ENCODE measurements at places on chromosomes 3 and 15.

GRCh38 chr15:91790836-91791235 lies 62.7 kb upstream of the SLCO3A1 start:
- DNase-seq: no peak

- no peak for DNase-seq
Observed at GRCh38 chr15:98063315-98063714, 102.8 kb downstream of the ARRDC4 start.

DNA sequence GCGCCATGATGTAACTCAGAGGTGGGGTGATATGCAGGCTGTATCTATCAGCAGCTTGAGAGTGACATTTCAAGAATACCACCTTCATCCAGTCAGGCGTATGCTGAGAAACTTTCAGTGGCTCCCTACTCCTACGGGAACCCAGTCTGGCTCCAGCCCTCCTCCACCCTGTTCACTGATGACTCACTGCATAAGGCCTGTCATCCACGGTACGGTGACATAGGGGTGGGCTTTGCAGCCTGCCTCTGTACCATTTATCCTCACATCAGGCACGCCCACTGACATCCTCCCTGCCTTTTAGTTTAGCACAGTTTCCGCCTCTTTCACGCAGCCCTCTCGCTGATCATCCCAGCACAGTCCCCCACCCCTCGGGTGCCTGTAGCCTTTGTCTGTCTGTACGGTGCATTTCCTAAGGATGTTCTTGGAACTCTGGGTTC lies 11.7 kb downstream of the PXYLP1 start:
- DNase-seq: no peak

DNA sequence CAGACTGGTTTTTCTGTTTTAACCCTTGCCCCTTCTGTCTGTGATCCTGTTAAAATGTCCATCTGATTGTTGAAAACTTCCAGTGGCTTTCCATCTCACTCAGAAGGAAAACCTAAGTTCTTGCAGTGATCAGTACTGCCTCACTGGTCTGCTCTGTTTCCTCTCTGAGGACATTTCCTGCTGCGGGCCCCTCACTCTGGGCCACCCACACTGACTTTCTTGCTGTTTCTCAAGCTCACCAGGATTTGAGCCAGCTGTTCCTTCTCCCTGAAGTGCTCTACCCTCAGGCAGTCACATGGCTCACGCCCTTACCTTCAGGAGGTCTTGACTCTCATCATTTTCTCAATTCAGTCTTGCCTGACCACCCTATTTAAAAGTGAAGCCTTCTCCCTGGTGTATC lies 1.8 kb downstream of the GRK7 start:
- no peak for DNase-seq

- DNase-seq: peak; percentile 7
Observed at GRCh38 chr3:147297761-147298350, 108.5 kb downstream of the ZIC4 start.

DNA sequence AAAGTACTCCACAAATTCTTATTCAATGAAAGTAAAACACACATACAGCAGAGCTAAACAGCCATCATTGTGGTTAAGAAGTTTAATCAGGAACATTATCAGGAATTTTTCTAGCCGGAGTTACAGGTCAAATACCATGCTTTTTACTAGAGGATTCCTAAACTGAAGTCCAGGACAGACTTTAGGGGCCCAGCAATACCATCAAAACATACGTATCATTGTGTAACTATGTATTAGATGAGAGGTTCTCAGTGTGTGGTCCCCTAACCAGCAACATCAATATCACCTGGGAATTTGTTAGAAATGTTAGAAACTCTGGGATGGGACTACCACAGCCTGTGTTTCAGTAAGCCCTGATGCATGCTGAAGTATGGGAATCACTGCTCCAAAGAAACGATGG lies 404.2 kb upstream of the IL12A start:
- DNase-seq: no peak

DNA sequence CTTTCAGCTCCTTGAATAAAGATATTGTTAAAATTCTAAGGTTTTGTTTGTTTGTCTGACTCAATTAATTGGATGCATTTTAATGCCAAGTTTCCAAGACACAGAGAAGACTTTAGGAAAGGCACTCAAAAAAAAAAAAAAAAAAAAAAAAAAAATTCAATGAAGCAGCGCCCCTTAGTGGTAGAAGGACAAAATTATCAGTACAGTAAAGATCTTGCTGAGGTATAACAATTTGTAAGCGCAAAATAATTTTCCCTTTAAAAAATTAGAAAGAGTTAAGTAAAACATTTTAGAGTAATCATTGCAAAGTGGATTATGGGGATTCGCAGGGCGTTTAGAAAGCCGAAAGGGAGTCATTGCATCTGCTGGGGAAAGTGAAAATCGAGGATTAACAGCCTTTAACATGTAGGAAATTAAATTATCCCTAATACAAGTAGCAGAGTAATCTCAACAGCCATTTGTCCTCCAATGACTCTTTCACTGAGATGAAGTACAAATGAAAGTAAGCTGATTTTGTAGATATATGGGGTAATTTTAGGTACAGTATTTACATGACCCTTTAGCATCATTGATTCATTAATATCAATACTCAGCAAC lies 5.8 kb upstream of the DIS3L start:
- DNase-seq: peak; percentile 84

- no peak for DNase-seq
Observed at GRCh38 chr3:152360302-152360701, 91.6 kb downstream of the MBNL1 start.

Data from eye (tissue), 1 donor.